Mammary epithelial cell (primary cell): ENCODE measurements at places on chromosomes 3 and 15. TPM values are rescaled to one million over a fixed set of nuclear protein-coding genes. Genes with fewer than 3 reads are reported as not detected.

The TNFAIP8L3 gene
- 2.7 TPM for polyA plus RNA-seq

The CHRNA5 gene
- polyA plus RNA-seq: 10.1 TPM

The PLSCR5 gene
- polyA plus RNA-seq: not detected

The SLC33A1 gene
- 17.9 TPM for polyA plus RNA-seq

The GHSR gene
- polyA plus RNA-seq: not detected

The EOMES gene
- polyA plus RNA-seq: 2.3 TPM

The ANKDD1A gene
- polyA plus RNA-seq: 2.3 TPM

The GALNT15 gene
- 0.05 TPM for polyA plus RNA-seq

The CYP8B1 gene
- not detected for polyA plus RNA-seq

The ACP3 gene
- polyA plus RNA-seq: 0.48 TPM

The MOBP gene
- polyA plus RNA-seq: not detected

The C3orf85 gene
- polyA plus RNA-seq: not detected

The GPD1L gene
- polyA plus RNA-seq: 4.5 TPM

The SLC22A14 gene
- 0.10 TPM for polyA plus RNA-seq

The CPNE9 gene
- not detected for polyA plus RNA-seq

The DNAJA4 gene
- polyA plus RNA-seq: 0.18 TPM

The GABRG3 gene
- polyA plus RNA-seq: not detected
